ENCODE measurements at places on chromosomes 1 and 21. TPM values are rescaled to one million over a fixed set of nuclear protein-coding genes. Genes with fewer than 3 reads are reported as not detected.

CHI3L1 gene
- total RNA-seq = 14.8 TPM

DNASE2B gene
- total RNA-seq = not detected

GABPB2 gene
- total RNA-seq = 14.0 TPM

KCNQ4 gene
- under 0.01 TPM for total RNA-seq

PCAT6 gene
- total RNA-seq = not detected

Data from smooth muscle cell of trachea (primary cell).